OCI-LY7 (cell line): ENCODE measurements at places on chromosomes 5 and 9.

DNA sequence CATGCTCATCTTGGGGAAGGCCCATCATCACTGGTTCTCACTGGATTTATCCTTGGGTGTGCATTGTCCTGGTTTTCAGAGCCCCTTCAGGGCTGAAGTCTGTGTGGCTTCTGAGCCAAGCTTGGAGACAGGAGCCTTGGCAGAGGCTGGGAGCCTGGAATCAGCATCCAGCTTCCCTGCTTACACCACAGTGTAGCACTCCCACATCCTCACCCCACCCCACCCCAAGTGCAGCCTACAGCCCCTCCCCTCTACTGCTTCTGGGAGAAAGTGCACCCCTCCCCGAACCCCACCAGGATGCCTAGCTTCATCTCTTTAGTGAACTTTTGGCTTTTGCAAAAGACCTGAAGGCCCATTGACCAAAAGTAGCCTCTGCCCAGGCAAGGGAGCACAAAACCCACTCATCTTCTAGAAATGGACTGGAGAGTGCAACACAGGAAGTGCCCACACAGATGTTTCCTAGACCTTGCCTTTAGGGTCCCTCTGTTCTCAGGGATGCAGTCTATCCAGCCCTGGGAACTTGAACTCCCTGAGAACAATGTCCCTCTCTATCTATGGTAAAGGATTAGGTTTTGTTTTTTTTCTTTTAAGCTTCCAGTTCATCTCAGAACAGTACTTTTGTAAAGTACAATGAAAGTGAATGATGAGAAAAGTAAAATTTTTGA lies 189.7 kb downstream of the PALM2AKAP2 start:
- no peak for DNase-seq

DNA sequence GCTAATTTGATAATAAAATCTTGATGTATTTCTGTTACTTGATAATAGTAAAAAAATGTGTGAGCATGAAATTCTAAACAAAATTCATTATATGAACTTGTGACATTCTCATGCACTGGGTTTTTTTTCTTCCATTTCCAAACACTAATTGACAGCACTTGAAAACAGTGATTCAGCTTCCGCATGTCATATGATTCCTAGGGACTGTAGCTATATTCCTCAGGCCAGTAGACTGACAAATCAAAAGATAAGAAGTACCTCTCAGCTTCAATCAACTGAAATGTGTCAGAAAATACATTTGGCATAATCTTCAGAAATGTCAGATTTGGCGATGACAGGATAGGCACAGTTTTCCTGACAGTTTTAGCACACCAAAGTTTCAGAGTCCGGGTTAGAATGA lies 52.5 kb downstream of the EFNA5 start:
- no peak for DNase-seq

DNA sequence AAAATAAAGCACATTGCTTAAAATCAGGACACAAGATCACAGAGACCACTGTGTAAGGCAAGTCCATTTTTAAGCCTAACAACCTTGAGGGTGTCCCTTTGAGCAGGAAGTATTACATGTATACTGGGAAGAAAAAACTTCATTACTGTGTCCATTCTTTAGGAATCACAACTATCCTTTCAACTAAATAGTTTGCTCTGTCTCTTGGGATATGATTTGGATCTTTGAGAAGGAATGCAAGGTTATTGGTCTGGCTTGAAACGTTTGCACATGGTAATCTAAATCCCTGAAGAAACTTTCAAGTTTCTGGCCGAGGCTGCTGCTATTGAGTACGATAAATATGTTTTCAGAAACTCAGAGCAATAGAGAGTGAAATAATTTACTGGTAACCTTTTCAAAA lies 923.0 kb upstream of the SEMA6A start:
- no peak for DNase-seq

GRCh38 chr5:100519075-100519474 lies 16.1 kb upstream of the FAM174A start:
- no peak for DNase-seq

DNA sequence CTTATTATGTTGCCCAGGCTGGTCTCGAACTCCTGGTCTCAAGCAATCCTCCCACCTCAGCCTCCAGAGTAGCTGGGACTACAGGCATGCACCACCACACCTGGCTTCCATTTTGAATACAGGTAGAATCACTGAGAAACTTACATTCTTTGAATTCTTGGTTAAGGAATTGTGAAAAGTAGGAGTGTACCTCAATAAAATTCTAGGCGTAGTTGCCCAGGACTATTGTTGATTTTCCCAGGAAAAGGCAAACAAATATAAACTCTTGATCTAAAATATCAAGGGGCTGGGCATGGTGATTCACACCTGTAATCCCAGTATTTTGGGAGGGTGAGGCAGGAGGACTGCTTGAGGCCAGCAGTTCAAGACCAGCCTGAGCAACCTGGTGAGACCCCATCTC lies 16.8 kb upstream of the DMXL1 start:
- no peak for DNase-seq

GRCh38 chr5:64505769-64506566 lies at the start of gene RGS7BP:
RGS7BP (plus strand) TSS chr5:64506015; CDS start chr5:64506625, 610 bp downstream.
- no peak for DNase-seq
